ENCODE measurements at places on chromosomes 2 and 18.

GRCh38 chr2:43592443-43592842, 3.4 kb downstream of the THADA start:
- DNase-seq = peak; percentile 39

DNA sequence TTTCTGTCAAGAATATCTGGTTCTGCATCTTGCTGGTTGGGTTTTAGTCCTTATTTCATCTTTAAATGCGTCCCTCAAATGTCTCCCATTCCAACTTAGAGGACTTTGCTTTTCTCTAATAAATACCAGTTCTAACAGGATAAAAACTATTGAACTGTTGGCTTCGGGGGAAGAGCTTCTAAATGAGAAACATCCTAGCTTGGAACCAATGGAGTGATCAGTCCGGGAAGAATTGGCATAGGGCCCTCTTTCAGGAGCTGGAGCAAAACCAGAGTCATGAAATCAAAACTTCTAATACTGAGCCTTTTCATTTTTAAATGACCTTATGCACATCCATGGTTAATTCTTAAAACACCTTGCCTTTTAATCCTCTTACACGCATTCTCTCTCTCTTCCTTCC, 401.6 kb upstream of the SMIM21 start:
- no peak for DNase-seq

DNA sequence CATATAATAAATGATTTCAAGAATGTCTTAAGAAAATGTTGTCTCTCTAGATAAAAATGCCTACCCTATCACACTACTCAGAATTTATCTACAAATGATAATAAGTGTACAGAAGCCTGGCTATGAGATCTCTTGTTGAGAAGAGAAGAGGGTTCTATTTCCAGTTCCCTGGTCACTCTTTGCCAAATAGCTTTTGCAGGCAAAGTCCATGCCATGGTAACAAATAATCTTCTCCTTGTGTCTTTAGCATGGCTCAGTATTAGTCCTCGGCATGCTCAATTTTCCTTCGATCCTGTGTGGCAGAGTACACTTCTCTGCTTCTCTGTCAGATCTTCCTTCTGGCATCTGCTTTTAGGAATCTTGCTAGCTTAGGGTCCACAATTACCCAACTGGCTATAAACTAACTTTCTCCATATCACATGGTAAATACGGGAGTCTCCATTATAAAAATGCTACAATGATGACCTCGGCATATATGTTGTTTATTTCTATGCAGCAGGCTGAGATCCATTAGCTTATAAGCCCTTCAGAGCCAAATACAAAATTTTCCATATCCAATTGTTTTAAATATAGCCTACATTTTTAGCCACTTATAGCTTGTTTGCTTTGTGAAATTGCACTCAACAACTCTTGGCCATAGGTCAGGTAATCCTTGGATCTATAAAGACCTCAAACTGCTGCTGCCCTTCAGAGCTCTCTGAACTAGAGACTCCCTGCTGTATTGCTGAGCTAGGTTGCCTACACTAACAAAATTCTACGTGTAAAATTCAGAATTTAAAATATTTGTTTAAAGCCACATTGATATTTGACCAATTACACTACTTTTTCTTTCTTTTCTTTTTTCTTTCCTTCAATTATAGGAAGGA, 157.5 kb downstream of the FSIP2 start:
- DNase-seq = no peak

GRCh38 chr18:37252854-37253393, 312.7 kb downstream of the CELF4 start:
- DNase-seq = no peak

DNA sequence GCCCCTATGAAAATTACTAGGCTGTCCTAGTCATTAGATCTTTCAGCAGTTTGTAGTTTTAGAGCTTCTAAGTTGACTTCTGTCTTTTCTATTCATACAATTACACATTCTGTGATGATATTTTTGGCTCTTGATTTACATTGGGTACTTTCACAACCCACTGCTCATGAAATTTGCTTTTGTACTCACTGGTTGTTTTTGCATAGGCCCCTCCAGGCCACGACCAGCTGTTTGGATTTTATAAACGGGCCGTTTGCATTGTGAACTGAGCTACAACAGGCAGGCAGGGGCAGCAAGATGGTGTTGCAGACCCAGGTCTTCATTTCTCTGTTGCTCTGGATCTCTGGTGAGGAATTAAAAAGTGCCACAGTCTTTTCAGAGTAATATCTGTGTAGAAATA, 193.8 kb downstream of the RPIA start:
- no peak for DNase-seq

GRCh38 chr2:218261423-218262236, 815 bp downstream of the GPBAR1 start:
- DNase-seq = no peak

All from hematopoietic multipotent progenitor cell treated with erythropoietin and hydrocortisone succinate and interleukin-3 and kit ligand, for 4 days (in vitro differentiated cells).